Tibial nerve (tissue), 4 donors: ENCODE measurements at places on chromosomes 11 and 22. TPM values are rescaled to one million over a fixed set of nuclear protein-coding genes. Genes with fewer than 3 reads are reported as not detected.

DNA sequence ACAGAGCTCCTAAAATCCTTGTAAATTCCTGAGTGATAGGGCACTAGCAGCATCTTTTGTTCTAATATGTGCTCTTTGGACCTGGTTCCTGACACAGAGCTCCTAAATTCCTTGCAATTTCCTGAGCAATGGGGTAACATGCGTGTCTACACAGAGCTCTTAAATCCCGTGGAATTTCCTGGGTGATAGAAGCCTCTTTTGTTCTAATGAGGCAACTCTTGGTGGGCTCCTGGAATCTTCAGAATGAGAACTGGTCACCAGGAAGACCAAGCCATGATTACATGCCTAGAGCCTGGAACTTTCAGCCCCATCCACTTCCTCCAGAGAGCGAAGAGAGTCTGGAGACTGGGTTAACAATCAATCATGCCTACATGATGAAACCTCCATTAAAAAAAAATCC, 19.0 kb downstream of the RSF1 start:
- no peaks in the 10 kb centered on the region for H3K27me3 ChIP-seq
- DNase-seq: no peak
- H3K4me1 ChIP-seq: peaks cover 41% of the 10 kb centered on the region
- H3K4me3 ChIP-seq: no peak overlapping the region
- no peaks in the 10 kb centered on the region for H3K36me3 ChIP-seq
- H3K27ac ChIP-seq: no peak overlapping the region

- DNase-seq: no peak
- no peak overlapping the region for H3K27ac ChIP-seq
- H3K27me3 ChIP-seq: no peaks in the 10 kb centered on the region
- no peaks in the 10 kb centered on the region for H3K36me3 ChIP-seq
Measured at GRCh38 chr11:36093548-36093947, 149.7 kb downstream of the LDLRAD3 start.

DNA sequence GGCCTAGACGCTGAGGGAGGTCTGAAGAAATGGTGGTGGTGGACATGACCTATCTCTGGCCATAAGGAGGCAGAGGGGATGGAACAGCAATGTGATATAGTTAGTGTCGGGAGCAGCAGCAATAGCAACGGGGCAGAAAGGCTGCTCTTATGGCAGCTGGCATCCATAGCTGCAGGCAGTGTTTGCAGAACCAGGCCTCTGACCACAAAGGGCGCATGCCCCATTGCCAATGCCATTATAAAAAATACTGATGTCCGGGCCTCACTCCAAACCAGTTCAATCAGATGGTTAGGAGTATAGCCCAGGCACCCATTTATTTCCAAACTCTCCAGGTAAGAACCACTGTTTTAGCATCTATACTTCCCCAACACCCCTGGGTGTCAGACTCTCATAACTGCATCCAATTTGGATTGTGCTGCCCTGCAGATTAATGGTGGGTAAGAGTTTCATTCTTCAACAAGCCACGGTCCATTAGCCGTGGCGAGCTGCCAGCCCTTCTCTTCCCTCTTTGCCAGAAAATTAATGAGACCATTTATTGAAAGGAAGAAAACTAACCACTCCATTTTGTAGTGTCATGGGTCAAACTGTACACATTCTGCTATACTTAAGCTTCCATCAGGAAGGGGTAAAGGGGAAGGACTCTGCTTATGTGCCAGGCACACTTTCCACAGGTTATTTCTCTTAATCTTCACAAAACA, 72.8 kb upstream of the SPON1 start:
- no peak overlapping the region for H3K4me3 ChIP-seq
- H3K36me3 ChIP-seq: no peaks in the 10 kb centered on the region
- no peak overlapping the region for H3K27ac ChIP-seq
- no peaks in the 10 kb centered on the region for H3K4me1 ChIP-seq
- no peak for DNase-seq

The CBLIF gene
- total RNA-seq: not detected

The PGR gene
- total RNA-seq: 4.8 TPM
